ENCODE measurements at places on chromosomes 5 and 9.

DNA sequence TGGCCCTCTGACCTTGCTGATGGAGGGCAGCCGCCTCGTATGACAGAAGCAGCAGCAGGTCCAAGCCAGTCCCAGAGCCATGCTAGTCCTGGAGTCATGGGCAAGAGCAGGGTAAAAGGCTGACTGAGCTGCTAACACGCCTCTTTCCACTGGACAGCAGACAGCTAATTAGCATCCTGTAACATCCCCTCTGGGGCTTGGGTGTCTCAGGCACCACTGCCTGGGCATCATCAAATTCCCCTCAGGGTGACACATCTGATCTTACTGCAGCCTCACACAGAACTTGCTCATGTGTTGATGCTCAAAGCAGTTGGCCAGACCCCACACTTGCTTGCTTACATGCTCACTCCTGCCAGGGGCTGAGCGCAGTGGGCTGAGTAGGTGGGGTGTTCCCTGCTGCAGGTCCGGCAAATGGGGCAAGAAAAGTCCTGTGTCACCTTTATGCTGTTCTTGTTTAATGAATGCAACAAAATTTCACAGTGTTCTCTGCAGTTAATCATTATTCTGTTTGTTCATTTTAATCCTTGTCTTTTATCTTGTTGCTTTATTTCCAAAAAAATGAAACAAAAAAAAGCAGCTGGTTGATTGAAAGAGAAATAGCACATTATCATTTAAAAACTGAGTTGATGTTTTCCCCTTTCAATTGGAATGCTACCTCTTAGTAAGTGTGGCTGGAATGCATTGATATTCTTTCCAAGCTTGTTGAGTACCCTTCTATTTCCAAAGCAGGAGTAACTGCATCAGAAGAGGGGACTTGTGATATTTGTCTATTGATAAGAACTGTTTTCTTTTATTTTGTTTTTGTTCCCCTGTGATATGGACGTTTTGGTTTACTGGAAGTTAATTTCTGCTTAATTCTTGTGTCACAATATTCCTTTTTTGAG is 254.1 kb downstream of the CDH18 start:
- DNase-seq, result no peak

DNA sequence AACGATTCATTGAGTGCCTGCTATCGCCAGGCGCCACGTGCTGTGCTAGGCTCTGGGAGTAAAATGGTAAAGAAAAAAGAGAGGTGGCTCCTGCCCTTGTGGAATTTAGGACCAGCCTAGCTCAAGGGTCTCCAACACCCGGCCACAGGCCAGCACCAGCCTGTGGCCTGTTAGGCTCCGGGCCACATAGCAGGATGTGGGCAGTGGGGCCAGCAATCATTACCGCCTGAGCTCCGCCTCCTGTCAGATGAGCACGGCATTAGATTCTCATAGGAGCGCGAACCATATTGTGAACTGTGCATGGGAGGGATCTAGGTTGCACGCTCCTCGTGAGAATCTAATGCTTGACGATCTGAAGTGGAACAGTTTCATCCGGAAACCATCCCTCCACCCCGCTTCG is 1.5 kb downstream of the RMRP start:
- DNase-seq, result no peak

- DNase-seq, result no peak
Measured at GRCh38 chr5:53515988-53516387, 35.6 kb downstream of the FST start.

- no peak for DNase-seq
Measured at GRCh38 chr9:114860187-114860586, 54.3 kb upstream of the TNFSF15 start.

DNA sequence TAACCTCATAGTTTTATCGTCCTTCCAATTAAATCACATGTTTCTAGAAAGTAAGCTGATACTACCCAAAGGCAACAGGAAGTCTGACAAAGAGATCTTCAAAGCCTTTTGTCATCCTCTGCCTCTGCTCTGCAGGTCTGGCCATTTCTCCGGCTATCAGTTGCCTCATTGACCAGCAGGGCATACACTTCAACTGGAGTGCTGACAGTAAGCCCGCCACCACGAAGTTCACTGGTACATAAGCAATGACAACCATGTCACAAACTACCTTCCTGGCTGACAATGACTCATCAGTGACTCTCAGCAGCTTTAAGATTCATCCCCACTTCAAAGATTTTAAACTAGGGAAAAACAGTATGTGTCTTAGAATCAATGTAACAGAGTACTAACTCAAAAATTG is 20.6 kb downstream of the SPTLC1 start:
- DNase-seq, result no peak

DNA sequence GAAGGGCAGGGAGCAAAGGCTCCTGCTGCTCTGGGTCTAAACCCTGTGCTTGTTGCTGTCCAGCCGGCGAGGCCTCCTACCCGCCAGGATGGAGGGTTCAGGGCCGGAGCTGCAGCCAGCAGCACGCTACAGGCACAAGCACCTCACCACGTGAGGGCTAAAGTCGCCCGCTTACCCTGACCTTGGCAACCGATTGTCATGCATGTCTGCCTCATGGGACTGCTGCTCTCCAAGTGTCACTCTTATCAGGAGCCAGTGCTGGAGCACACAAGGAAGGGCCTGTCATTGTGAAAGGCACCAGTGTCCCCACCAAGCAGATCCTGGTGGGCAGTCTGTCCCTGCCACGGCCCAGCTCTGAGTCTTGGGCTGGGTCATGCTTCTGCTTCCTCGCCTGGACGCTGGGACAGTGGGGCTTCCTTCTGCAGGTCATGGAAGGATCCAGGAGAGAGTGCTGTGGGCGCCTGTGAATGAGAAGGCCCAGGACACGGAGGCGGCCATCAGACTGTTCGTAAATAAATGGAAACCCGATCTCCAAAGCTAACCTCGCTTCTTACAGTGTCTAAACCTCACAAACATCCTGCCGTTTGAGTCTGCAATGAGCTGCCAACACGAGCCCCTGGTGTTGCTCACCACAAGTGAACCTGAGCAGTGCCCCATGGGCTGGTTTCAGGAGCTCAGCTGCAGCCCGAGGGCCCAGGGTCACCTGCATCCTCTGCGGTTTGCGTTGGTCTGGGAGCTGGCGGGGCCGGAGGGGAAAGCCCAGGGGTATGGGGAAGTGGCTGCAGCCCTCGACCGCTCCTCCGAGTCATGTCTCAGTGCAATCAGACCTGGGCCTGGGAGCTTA is 58.2 kb upstream of the RXRA start:
- no peak for DNase-seq

DNA sequence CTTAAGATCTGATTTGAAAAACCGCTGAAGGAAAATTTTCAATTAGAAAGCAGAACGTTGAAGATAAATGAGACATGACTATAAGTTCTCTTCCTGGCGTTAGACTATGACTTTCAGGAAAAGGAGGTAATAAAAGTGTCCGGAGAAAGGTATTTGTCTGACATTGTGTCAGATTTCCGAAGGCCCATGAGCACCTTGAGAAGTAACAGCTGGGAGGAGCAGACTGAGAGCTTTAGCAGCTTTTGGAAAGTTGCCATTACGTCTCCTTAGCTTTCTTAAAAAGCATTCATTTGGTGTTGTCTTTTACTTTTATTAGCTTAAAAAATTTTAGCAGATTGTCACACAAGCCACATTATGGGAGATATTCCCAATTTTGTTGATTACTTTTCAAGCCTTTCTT is 363.5 kb downstream of the NDUFS4 start:
- DNase-seq, result no peak

GRCh38 chr9:16705111-16705604 is 165.3 kb downstream of the BNC2 start:
- no peak for DNase-seq

- DNase-seq, result no peak
Measured at GRCh38 chr9:26950521-26950920, 3.5 kb upstream of the PLAA start.

DNA sequence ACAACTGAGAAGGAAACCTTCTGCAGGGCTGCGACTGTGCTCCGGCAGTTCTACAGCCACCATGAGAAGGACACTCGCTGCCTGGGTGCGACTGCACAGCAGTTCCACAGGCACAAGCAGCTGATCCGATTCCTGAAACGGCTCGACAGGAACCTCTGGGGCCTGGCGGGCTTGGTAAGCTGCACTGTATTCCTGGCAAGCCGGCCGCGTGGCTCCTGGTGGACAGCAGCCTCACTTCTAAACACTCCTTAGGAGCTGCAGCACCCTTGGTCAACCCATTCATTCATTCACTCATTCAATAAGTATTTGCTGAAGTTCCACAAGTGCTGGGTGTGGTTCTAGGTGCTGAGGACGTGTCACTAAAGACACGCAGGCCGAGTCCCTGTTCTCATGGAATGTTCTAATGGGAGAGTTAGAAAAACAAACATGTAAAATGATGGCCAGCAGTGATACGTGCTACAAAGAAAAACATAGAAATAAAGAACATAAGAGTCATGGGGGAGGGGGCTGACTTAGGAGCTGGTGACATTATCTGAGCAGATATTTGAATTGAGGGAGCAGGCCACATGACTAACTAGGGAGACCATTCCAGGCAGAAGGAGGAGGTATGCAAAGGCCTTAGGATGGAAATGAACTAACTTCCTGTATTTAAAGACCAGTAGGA is 6.1 kb downstream of the IL4 start:
- no peak for DNase-seq

DNA sequence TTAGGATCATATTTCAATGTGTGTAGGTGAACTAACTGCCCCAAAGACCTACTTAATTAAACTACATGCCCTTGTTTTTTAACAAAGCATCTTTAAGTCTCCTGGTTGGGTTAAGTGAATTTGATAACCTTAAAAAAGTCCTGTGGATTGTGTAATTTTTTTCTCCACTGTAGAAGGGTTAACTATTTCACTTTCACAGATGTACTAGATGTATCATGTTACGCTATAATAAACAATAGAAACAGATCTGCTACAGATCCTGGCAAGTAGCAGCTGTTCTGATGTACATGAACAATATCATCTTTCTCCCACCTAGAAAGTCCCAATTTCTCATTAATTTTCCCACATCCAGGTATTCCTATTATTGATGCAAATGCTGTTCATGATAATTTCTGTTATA is 18.9 kb downstream of the KIF24 start:
- no peak for DNase-seq

- no peak for DNase-seq
Measured at GRCh38 chr5:97840643-97841042, 657.6 kb upstream of the RIOK2 start.

GRCh38 chr9:86285261-86285660 is 2.9 kb upstream of the ISCA1 start:
- no peak for DNase-seq

DNA sequence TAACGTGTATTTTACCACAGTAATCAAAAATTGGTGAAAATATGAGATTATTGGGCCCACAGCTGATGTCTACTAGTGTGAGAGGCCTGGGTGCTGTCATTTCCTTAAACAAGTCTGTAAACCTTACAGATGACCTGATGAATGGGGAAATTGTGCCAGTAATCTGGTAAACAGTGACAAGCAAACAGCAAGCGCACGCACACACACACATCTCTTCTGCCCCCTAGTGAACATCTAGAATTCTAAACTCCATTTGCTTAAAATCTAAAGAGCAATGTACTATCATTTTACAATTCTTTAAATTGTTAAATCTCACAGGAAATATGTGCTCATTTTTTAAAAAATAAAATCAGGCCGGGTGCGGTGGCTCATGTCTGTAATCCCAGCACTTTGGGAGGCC is 7.5 kb upstream of the RAPGEF1 start:
- DNase-seq, result peak; percentile 47

- no peak for DNase-seq
Measured at GRCh38 chr5:56110646-56111403, 116.1 kb upstream of the IL6ST start.

GRCh38 chr9:133602277-133602676 is 6.9 kb downstream of the FAM163B start:
- DNase-seq, result no peak

DNA sequence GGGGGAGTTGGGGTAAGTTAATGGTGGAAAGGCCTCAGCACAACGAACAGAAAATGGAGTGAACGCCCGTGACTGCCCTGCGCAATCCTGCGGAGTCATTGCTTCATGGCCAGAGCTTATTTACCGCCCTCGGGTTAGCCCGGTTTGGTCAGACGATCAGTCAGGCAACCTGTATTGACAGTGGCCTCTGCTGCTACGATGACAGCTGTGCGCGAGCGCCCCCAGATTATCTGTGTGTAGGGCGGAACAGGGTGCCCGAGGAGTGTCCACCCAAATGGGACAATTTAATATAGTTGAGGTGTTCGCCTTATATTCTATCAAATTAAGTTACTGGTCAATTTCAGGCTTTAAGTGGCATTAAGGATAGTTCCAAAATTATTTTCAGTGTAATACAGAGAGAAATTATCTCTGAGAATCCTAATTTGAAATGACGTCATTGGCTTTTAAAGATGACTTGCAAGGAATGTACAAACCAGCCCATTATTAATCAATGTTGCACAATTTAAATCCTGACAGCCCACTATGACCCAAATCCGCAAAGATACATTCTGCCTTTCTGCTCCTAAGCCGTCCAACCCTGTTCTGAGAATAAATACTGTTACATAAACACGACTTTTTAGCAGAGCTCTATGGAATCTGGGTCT is 879 bp upstream of the UBQLN1 start:
- DNase-seq, result peak; percentile 77

- peak; percentile 80 for DNase-seq
Measured at GRCh38 chr9:128554155-128554862, 1.9 kb downstream of the SPTAN1 start.

- DNase-seq, result no peak
Measured at GRCh38 chr9:112145886-112146285, 29.2 kb downstream of the SUSD1 start.

GRCh38 chr9:27528886-27529315 is 713 bp downstream of the MOB3B start:
- DNase-seq, result peak; percentile 33

GRCh38 chr9:13070612-13071595 is 208.6 kb downstream of the MPDZ start:
- no peak for DNase-seq

DNA sequence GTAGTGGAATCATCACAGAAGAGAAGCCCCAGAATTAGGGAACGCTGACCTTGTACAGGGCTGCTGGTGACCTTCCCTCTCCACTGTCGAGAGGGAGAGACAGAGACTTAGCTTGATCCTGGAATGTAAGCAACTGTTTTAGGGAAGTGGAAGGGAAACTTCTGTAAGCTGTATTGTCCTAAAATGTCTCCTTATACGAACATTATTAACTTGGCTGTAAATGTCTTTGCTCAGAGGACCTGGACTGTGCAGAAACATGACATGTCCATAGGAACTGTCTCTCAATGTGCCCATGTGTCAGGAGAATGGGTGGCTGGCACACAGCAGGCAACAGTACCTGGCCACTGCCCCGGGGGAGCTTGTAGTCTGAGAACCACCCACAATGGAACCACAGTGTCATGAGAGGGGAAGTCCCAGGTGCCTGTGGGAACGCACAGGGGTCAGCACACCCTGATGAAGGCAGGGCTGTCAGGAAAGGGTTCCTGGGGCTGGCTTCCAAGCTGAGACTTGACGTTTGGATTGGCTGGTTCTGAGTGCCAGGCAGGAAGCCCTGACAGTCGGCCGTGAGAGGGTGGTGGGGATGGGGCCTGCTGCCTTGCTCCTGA is 34.0 kb downstream of the DAP start:
- no peak for DNase-seq

GRCh38 chr5:169935762-169936161 is 44.5 kb downstream of the INSYN2B start:
- DNase-seq, result no peak
